ENCODE measurements at places on chromosomes 2 and 18. TPM values are rescaled to one million over a fixed set of nuclear protein-coding genes. Genes with fewer than 3 reads are reported as not detected.

GRCh38 chr2:19607931-19608771 is 249.7 kb upstream of the OSR1 start:
- DNase-seq: no peak

DNA sequence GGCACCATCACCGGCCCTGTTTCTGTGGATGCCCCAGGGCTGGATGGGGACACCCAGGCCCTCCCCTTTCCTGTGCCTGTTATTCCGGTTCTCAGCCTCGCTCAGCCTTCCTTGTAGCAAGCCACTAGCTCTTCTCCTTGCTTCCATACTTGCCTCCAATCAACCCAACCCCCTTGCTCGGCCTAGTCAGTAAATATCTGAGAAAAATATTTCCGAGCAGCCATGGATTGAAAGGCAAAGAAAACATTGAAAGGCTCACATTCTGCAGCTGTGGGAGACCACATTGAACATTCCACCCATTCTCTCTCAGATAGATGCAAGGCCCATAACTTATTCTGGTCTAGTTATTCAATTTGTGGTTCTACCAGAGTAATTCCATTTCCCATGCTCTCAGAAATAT is 114.9 kb downstream of the SPP2 start:
- no peak for DNase-seq

GRCh38 chr18:59612381-59612780 is 84.8 kb downstream of the CCBE1 start:
- no peak for DNase-seq

DNA sequence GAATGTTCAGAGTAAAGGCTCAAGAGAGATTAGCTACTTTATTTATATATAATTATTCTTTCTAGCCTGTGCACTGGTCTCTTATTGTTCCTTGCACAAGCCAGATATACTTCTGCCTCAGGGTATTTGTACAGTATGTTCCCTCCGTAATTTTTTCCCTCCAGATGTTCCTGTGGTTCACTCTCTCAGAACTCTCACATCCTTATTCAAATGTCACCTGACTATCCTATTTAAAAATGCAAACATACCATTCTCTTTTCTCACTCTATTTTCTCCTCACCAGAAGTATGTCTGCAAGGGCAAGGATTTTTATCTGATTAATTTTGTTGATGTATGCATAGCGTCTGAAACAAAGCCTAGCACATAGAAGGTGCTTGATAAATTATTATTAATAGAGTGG is 64.0 kb upstream of the CERS6 start:
- DNase-seq: no peak

DNA sequence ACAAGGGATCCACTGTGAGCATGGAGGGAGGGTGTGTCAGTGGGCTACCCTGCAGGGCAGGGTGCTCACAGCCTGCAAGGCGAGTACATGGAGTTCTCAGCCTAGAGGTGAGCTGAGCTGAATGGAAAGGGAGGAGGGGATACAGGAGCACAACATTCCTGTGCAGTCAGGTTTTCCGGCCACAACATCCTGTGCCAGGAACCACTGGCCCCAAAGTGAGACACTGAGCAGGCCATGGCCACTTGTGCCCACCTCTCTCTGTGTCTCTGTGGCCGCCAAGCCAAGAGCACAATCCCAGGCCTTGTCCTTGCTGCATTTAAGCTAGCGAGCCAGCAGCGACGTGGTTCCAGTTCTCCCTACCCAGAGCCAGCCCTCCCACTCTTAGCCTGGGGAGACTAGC is 6.1 kb downstream of the DOK1 start:
- no peak for DNase-seq

GRCh38 chr2:26243470-26244308 is 743 bp downstream of the HADHA start:
- DNase-seq: no peak

- no peak for DNase-seq
Observed at GRCh38 chr2:163155279-163155883, 316.8 kb upstream of the KCNH7 start.

GCG gene
- total RNA-seq: not detected

MORN2 gene
- 20.4 TPM for total RNA-seq
